ENCODE measurements at places on chromosomes 16 and 17.

- DNase-seq: no peak
Observed at GRCh38 chr16:89936034-89936433, 12.5 kb upstream of the DEF8 start.

GRCh38 chr16:14324581-14324980, 253.5 kb downstream of the MRTFB start:
- DNase-seq: no peak

- DNase-seq: no peak
Observed at GRCh38 chr16:68512742-68513141, 26.3 kb upstream of the ZFP90 start.

- DNase-seq: no peak
Observed at GRCh38 chr16:23279721-23280153, 22.4 kb upstream of the SCNN1B start.

- no peak for DNase-seq
Observed at GRCh38 chr16:68779891-68780290, 42.8 kb downstream of the CDH1 start.

DNA sequence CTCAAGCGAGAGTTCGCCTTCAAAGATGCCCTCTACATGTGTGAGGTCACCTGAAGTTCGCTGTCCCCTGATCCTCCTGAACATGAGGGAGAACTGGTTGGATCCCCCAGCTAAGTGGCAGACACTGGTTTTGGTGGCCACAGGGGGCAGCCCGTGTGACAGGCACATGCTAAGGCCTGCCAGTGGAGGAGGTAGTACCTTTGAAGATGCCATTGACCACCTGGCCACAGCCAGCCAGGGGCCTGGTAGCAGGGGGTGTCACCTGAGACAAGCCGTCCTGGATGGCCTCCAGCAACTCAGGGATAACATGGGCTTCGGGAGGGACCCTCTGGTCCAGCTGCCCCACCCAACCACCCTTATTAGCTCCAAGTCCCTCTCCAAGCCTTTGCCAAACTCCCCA, 7.3 kb upstream of the ALDH3A1 start:
- no peak for DNase-seq

- no peak for DNase-seq
Observed at GRCh38 chr17:80030730-80031410, 4.8 kb downstream of the TBC1D16 start.

DNA sequence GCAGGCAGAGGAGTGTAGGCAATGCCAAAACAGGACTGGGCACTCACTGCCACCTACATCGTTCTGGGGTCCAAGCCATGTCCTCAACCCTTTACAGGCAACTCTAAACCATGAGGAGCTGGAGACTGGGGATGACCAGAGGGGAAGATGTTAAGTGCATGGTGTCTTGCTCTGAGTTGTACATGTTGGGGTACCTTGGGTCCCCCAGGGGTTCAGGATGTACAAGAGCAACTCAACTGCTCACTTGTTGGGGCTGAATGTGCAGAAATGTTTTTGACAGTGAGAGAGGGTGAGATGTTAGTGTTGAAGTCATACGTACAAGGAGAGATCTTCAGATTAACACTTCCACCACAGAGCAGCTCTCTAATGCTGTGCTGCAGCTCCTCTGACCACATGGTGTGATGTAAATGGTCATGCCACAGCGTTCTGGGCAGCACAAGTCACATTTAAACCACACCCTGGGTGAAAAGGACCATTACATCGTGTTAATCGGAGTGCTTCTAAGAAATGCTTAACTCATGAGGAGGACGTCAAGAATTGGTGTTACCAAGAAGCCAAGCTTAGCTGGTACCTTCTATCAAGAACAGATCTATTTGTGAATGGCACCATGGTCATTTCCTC, 2.4 kb downstream of the CCL18 start:
- DNase-seq: no peak

GRCh38 chr17:41147531-41148204, 2.0 kb downstream of the KRTAP4-5 start:
- DNase-seq: no peak

DNA sequence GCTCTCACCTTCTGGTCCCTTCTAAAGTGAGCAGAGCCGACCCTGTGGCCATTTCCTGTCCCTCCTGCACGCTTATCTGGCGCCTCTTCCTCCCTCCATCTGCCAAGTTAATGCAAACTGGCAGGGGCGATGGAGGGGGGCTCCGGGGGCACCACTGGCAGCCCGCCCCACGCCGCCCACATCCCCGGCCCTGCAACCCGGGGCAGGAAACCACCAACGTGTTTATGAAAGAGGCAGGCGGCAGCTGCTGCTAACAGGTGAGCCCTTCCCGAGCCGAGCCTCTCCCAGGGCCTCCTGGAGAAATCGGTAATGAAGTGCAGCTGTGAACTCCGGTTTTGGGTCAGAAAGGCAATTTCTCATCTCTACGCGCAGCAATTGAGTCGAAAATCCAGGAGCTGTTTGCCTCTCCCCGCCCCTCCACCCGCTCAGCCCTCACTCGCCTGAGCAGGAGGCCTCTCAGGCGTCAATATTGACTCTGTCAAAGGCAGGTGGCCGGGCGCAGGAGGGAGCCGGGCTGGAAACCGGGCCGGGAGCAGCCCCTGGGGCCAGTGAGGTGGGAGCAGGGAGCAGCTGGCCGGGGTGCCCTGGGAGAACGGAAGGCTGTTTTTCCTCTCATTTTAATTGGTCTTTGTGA, 164.4 kb upstream of the GSE1 start:
- no peak for DNase-seq

GRCh38 chr16:7351610-7352510, 19.2 kb downstream of the RBFOX1 start:
- no peak for DNase-seq
